ENCODE measurements at places on chromosomes 3 and 15.

DNA sequence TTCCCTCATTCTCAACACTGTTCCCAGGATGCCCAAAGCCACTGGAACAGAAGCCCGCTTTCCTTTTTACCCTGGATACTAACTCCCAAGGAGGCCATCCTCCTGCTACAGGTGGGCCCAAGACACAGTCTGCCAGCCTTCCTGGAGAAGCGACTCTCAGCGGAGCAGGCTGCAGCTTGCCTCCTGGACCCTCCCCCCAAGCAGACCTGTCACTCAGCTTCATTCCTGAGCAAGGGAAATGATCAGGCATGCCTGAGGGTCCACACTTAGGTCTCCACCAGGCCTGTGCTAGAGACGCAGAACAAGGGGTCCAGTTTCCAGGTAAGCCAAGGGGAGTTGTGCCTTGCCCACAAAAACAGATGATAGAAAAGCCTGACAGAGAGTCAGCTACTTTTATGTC lies 62.8 kb downstream of the SLCO2A1 start:
- no peak for DNase-seq

- no peak for DNase-seq
These were observed 797 bp upstream of the THPO start for GRCh38 chr3:184378651-184379357.

GRCh38 chr15:67884514-67885174 lies 44.8 kb upstream of the RNU6-1 start:
- peak; percentile 54 for DNase-seq

- no peak for DNase-seq
These were observed 46.4 kb downstream of the C2CD4B start for GRCh38 chr15:62118520-62119226.

DNA sequence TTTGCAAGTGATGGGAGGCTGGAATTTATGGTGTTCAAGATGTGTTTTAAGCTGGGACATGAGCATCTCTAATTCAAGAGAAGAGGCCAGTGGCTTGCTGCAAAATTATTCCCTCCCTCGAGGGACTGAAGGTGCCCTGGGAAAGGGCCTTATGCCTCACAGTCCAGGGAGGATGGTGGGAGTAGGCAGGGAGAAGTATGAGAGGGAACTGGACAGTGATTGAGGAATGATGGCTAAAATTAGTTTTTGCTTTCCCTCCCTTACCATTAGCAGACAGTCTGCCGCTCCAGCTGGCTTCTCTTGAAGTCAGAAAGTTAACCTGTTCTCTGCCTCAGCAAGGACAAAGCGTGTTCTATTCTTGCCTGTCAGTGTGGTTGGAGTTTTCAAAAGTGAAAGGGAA lies 139.8 kb upstream of the SEMA6D start:
- DNase-seq, result no peak

GRCh38 chr3:151156618-151157216 lies 46.3 kb downstream of the GPR171 start:
- DNase-seq, result peak; percentile 48

GRCh38 chr3:181076558-181076957 lies 87.0 kb upstream of the DNAJC19 start:
- no peak for DNase-seq

DNA sequence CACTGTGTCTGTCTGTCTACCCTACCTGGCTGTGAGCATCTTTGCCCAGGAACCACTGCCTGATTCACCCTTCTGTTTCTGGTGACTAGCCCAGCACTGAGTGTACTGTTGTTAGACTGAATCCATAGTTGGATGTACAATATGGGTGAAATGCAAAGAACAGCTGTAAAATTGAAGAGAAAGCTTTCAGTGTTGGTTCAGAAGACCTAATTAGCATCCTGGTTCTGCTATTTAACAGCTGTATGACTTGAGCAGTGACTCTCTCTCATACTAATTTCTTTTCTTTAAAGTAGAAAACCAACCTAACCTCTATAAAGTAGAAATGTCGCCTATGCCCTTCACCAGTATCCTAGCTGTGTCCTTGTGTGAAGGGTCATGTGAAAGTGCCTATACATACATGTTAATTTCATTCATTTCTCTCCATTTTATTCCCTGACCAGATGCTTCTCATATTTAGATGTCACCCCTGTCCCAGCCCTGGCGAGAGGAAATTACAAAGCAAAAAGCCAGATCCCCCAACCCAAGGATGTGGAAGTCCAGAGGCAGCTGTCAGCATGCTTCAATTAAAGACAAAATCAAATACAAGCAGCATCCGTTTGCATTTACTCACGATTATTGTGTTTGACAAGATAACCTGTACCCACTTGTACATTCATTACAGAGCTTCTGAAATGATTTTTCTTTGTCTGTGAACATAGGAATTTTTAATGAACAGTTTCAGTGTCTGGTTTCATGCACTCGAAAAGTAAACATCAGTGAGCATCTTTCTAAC lies 305.7 kb upstream of the ICE2 start:
- DNase-seq, result no peak

- no peak for DNase-seq
These were observed 15.7 kb downstream of the TGFBR2 start for GRCh38 chr3:30622047-30622545.

DNA sequence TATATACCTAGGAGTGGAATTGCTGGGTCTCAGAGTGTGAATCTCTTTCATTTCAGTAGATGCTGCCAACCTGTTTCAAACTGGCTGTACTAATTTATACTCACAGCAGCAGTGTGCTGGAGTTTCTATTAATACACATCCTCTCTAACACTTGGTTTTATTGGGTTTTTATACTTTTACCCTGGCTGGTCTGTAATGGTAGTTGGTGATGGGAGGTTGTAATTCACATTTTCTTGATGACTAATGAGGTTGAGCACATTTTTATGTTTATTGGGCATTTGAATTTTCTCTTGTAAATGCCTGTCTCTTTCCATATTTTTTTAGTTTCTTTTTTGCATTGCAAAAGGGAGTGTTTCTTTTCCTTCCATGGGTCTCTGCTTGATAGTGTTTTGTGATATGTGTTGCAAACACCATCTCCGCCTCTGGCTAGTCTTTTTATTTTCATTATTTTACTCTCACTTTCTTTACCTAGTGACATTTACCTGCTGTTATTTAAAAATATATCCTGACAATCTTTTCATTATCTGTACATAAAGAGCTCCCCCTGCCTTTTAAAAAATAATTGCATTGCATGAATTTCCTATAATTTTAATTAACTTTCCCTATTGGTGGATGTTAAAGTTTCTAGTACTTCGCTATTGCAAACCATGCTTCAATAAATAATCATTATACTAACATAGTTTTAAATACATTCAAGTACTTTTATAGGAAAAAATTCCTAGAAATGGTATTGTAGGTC lies 49.0 kb upstream of the GCNT3 start:
- no peak for DNase-seq

- no peak for DNase-seq
These were observed 34.8 kb downstream of the IL12A start for GRCh38 chr3:160023476-160023875.

- DNase-seq, result peak; percentile 98
These were observed at the start of gene LPCAT4 for GRCh38 chr15:34367101-34368081. Gene LPCAT4 (minus strand): TSS chr15:34367196. CDS start chr15:34367100, 96 bp downstream.

DNA sequence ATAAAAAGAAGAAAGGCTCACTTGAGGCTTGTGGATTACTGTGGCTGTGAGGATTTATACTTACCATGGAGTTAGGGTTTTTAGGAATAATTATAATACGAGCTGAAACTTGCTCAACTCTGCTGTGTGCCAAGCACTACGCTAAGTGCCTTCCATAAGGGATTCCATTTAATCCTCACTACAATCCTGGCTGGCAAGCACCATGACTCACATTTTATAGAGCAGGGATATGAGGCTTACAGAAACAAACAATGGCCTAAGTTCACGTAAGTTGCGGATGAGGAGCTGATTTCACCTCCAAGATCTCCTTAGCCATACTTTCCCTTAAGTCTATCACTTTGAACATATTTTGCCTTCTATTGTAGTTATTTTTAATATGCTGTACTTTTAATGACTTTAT lies 43.9 kb upstream of the ARL8B start:
- DNase-seq, result no peak

- DNase-seq, result no peak
These were observed 72.9 kb upstream of the SLC6A1 start for GRCh38 chr3:10919636-10920035.

DNA sequence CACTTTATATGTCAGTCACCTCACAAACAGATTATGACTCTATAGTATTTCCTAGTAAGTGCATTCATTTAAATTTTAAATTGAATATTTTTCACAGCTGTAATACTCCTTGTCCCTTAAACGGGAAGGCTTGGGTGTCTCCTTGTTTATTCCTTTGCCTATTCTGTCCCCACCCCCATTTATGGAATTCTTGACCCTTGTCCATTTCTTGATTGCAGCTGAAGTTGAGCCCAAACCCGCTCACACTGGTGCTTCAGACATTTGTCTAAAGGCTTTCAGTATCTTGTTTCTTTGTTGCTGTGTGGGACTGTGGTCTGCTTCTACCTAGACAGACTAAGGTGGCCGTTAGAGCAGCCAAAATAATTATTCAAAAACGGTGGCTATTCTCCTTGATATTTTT lies 449.7 kb downstream of the FOXP1 start:
- no peak for DNase-seq

DNA sequence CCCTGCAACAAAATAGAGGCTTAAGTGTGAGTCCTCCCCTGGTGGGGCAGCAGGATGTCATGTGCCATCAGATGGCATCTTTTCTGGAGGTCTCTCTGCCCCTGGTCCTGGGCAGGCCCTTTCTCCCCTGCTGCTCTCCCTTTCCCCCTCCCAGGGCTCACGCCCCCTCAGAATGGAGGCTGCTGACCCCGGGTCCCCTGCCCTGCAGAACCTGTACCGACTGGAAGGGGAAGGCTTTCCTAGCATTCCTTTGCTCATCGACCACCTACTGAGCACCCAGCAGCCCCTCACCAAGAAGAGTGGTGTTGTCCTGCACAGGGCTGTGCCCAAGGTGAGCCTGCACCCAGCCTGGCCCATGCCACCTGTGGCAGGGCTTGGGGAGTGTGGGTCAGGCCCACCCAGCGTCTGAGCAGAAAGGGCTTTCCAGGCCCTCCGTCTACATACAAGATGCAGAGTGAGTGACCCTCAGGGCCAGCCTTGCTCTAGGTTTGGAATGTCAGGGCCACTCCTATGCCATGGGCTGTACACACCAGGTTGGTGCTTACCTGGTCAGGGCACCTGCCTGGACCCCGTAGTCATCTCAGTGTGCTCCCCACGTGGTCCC lies 7.1 kb downstream of the FES start:
- DNase-seq, result no peak

- DNase-seq, result no peak
These were observed 15.4 kb downstream of the LRIG1 start for GRCh38 chr3:66485291-66485968.

DNA sequence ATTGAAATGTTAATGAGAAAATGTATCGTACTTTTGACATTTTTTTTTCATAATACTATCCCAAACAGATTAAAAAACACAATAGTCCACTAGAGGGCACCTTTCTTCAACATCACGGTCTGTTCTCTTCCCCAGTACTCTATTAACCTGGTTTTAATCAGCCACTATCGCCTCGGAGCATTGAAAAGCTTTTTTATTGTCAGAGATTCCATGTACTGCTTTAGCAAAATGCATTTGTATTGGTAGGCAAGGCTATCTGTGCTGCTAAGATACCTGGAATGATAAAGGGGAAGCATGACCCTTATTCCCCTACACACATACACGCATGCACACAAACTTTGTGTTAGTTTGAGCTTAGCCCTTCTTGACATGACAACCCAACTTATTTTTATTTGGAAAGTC lies 160.1 kb upstream of the IL12A start:
- DNase-seq, result peak; percentile 58

GRCh38 chr15:74022706-74023470 lies 28.4 kb downstream of the PML start:
- DNase-seq, result no peak

GRCh38 chr3:46987743-46988401 lies 8.4 kb downstream of the NBEAL2 start:
- DNase-seq, result peak; percentile 90

DNA sequence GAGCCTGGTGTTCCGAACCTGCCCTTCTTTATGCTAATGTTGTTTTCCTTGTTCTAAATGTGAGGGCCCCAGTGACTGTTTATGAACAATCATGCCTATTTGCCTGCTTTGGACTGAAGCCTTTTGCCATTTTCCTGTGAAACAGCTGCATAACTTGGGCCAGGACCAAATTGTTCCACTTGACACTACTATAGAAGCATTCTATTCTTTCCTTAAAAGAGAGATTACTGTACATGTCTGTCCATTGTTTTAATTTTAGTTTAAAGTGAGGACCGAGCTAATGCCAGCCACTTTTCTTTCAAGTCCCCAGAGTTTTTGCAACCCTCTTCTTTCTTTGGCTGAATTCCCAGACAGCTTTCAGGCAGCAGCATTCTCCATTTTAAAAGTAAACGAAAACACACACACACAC lies 980.3 kb downstream of the CADM2 start:
- DNase-seq, result no peak

- DNase-seq, result peak; percentile 27
These were observed 77.0 kb downstream of the NTRK3 start for GRCh38 chr15:88179562-88179961.

Measured in GM13977 (cell line).